ENCODE measurements at places on chromosomes 1 and 21.

- DNase-seq: no peak
Measured at GRCh38 chr1:2235300-2235998, 7.3 kb downstream of the SKI start.

- DNase-seq: no peak
Measured at GRCh38 chr1:151135433-151136385, 10.7 kb downstream of the SEMA6C start.

DNA sequence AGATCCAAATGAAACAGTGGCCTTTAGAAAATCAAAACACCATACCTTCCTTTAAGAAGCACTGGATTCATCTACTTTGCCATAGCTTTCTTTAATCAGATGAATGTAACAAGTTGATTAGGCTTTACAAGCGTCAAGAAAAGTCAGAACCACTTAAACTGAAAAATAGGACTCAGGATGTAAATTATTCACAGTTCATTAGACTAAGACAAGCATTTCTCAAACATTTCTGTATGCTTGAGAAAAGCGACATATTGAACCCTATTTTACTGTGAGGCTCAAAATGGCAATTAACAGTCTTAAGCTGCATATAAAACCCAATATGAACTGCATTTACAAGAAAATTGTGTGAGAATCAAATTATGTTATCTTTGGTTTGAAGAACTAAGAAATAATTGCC is 256.7 kb upstream of the SNX7 start:
- no peak for DNase-seq

DNA sequence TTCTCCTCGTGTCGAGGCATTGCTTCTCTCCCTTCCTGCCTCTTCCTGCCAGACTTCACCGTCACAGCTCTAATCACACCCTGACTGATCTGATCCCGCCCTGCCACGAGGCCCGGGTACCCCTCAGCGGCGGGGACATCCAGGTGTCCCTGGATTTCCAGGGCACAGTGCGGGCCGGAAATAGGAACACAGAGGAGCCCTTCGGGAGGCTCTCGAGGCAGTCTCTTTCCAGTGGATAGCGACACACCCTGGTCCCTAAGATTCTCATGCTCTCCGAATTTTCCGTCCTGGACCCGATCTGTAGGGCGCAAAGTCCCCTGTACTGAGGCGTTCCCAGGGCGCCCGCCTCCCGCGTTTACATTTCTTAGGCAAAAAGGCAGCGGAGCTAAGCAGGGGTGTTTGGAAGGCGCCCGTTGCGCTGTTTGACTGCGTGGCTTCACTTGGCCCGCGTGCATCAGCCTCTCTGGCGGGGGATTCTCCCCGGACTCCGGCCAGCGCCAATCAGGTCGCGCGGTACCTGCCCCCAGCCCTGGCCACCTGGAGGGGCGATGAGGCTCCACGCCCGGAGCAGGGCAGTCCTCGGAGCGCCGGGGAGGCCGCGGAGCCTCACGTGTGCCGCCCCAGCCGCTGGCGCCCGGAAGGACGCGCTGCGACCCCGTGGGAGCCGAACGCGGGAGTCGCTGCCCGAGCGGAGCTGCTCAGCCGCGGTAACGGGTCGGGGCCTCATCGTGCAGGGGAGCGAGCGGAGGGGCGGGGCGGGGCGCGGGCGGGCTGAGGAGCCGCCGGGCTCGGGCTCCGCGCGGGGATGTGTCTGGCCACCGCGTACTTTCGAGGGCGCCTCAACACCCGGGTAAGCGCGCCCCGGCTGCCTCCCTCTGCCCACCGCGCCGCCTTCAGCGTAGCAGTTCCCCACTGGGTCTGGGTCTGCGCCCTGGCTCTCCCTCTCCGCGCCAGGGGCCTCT is at the start of gene FAM163A:
Gene FAM163A (plus strand): TSS at position 575 of the 962 bp plus-strand sequence. CDS start 69,807 bp downstream, outside the sequence.
- no peak for DNase-seq

GRCh38 chr21:37368541-37369279 is 2.1 kb downstream of the DYRK1A start:
- no peak for DNase-seq

DNA sequence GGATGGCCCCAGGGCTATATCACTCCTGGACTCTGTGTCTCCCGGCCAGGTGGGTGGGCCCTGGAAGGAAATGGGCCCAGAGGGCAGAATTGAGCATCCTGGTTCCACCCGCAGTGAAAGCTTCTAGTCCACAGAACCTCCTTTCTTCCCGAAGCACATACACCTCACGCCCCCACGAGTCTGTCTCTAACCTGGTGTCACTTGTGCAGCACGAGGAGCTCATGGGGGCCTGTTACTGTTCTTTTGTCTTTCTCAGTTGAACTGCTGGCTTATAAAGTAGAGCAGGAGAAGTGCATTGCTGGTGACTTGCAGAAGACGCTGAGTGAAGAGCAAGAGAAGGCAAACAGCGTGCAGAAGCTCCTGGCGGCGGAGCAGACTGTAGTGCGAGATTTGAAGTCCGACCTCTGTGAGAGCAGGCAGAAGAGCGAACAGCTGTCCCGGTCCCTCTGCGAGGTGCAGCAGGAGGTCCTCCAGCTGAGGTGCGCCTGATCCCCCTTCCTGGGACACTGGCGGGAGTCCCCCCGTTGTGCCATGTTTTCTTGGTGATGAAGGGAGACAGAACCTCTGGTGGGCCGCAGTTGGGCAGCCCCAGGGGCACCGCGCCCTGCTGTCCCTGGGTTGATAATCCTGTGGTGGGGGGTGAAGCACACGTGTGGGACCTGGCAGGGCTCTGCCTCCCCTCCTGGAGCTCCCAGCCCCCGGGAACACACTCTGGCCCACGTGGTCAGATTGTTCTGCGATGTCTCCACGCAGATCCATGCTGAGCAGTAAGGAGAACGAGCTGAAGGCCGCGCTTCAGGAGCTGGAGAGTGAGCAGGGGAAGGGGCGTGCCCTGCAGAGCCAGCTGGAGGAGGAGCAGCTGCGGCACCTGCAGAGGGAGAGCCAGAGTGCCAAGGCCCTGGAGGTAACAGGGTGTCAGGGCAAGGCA is 28.7 kb upstream of the DIP2A start:
- no peak for DNase-seq

DNA sequence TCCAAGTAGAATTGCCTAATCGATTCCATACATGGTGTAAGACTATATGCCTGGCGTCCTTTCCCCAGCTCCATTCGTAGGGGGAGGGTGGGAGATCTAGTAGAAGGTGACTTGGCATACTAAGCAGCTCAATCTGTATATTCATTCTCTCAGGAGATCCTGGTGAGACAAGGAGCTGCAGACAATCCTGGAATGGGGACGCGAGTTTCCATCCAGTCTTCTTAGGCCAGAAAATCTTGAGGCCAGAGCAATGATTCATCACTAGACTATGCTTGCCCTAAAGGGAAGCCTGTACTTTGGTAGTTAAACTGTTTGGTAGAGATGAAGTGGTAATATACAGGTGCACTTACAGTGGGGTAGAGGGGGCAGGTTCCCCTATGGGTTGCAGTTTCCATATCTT is 468.7 kb downstream of the ADGRL2 start:
- no peak for DNase-seq

DNA sequence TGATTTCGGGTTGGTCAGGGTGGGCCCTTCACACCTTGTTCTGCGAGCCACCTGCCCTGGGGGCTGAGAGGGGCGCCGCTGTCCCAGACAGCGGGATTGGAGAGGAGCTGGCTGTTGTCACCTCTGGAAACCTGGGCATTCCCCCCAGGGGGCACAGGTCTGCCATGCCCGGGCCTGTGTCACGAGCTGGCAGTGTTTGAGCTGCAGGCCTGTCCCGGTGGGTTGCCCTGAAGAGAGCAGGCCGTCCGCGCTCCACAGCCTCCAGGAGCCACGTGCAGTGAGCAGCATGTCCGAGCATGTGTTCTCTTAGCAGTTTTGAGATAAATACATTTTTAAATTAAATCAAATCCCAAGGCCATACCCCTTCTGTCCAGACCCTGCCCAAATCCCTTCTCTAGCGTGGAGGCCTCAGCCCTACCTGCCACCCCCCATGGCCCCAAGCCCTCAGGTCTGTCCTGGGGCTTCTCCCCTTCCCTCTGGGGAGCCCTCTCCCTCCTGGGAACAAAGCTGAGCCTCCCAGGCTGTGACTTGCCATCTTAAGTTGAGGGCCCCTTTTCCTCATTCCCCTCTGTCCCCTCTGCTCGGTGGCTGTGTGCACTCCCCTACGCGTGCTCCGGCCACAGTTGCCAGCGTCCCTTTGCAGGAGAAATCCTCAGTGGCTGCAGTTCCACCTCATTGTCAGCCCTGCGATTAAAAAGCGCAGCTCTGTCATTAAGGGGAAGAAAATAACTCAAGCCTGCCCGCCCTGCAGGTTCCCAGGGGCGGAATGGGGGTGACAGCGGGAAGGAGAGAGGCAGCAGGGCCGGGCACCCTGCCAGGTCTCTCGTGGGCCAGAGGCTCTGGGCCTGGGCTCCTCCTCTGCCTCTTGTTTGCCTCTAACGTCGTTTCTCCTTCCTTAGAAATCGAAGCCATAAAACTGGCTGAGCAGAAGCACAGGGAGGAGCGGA is 26.6 kb downstream of the SLX9 start:
- no peak for DNase-seq
